Activated T-cell treated with anti-CD3 and anti-CD28 coated beads, Interleukin-2, amount 50 U/mL, for 1 hour (primary cell): ENCODE measurements at places on chromosomes 4 and X.

DNA sequence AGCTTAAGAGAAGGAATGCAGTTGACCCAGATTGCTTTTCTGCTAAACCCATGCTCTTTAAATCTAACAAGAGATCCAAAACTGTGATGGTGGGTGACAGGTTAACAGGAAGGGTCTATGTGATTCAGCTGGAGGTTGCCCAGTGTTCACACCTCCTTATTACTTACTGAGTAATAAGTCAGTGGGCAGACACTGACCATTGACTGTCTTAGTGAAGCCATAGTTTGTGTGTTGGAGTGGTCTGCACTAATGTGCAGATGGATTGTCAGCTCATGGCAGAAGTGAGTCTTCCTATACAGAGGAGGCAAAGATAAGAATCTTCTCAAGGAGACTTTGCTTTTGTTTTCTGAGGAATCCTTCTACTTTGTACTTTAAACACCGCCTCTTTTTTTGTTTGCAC is 15.2 kb upstream of the RUFY3 start:
- no peak for DNase-seq

DNA sequence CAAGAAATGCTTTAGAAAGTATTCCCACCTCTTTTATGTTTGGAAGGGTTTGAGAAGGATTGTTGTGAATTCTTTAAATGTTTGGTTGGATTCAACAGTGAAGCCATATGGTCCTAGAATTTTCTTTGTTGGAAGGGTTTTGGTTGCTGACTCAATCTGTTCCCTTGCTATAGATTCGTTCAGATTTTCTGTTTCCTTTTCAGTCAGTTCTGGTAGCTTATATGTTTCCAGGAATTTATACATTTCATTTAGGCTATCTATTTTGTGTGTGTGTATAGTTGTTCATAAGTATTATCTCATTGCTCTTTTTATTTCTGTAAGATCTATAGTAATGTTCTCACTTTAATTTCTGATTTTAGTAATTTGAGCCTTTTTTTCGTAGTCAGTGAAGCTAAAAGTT is 114.4 kb downstream of the MSN start:
- no peak for DNase-seq

DNA sequence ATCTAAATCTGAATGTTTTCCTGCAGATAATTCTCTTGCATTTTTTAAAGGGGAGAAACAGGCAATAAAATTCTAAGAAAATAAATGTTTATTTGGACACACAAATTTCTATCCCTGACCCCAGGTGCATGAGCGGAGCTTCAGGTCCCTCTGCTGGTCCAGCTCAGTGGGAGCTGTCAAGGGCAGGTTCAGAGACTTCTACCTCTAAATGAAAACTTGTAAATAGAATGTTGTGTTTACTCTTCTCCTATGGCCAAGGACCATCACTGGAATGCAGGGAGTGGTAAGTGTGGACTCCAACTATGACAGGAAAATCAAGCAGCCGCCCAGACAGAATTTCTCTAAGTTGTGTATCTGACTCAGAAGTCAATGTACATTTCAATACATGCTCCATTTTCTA is 148.6 kb upstream of the TTC29 start:
- no peak for DNase-seq

- no peak for DNase-seq
Measured at GRCh38 chrX:11665168-11666111, at the start of gene ARHGAP6. ARHGAP6 (minus strand) TSS chrX:11665920; CDS start chrX:11664828, 1,092 bp downstream.

DNA sequence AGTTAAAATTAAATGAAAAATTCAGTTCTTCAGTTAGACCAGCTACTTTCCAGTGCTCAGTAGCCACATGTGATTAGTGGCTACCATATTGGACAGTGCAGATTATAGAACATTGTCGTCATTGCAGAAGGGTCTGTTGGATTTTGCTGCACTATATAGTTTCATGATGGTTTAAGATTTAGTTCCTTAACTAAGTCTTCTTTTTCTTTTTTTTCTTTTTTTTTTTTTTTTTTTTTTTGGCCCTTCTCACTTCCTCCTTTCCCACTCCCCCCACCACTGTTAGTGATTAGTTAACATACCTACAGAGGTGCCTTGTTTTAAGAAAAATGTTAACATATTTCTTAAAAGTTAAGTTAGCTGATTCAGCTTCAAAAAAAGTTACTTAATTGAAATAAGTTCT is 9.0 kb downstream of the RAB9A start:
- DNase-seq: no peak

- no peak for DNase-seq
Measured at GRCh38 chr4:26104056-26104685, 190.2 kb downstream of the SMIM20 start.

DNA sequence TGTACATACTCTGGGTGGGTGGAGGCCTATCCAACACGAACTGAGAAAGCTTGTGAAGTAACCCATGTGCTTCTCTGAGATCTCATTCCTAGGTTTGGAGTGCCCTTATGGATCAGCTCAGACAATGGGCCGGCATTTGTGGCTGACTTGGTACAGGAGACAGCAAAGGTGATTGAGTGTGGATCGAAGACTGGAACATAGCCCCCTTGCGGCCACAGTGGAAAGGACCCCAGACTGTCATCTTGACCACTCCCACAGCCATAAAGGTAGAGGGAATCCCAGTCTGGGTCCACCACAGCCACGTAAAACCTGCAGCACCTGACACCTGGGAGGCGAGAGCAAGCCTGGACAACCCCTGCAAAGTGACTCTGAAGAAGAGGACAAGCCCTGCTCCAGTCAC is 598.0 kb upstream of the AADAT start:
- DNase-seq: no peak

- no peak for DNase-seq
Measured at GRCh38 chr4:157984285-157984911, 188.4 kb downstream of the GASK1B start.

- DNase-seq: no peak
Measured at GRCh38 chr4:10079912-10080588, 36.5 kb downstream of the WDR1 start.

GRCh38 chr4:106687026-106687425 is 318.4 kb upstream of the GIMD1 start:
- DNase-seq: no peak

DNA sequence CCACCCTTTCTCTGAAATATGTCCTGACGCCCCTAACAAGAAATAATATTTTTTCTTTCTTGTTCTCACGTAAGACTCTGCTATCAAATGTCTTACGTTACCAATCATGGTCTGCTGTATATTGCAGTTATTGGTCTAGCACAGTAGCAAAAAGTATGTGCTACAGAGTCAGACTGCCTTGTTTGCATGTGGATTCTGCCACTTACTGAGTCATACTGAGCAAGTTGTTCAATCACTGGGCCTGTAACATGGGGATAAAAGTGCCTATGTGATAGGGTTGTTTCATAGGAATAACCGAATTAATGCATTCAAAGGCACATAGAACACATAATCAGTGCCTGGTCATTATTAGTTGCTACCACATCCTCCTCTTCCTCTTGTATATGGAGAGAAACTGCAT is 14.1 kb downstream of the RPGR start:
- DNase-seq: no peak

- DNase-seq: no peak
Measured at GRCh38 chr4:94329933-94330332, 12.7 kb downstream of the HPGDS start.

GRCh38 chr4:184165291-184165690 is 52.4 kb downstream of the ENPP6 start:
- no peak for DNase-seq

DNA sequence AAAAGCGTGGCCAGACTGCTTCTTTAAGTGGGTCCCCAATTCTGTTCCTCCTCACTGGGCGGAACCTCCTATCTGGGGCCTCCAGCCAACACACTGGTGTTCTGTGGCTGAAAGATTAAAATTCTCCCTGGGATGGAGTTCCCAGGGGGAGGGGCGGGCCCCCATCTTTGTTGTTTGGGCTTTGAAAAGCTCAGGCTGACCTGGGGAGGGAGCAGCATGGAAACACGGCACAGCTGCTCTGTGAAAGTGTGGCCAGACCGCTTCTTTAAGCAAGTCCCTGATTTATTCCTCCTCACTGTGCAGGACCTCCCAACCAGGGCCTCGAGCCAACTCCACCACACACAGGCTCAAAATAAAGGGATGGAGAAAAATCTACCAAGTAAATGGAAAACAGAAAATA is 219.5 kb downstream of the TMEM47 start:
- DNase-seq: no peak

DNA sequence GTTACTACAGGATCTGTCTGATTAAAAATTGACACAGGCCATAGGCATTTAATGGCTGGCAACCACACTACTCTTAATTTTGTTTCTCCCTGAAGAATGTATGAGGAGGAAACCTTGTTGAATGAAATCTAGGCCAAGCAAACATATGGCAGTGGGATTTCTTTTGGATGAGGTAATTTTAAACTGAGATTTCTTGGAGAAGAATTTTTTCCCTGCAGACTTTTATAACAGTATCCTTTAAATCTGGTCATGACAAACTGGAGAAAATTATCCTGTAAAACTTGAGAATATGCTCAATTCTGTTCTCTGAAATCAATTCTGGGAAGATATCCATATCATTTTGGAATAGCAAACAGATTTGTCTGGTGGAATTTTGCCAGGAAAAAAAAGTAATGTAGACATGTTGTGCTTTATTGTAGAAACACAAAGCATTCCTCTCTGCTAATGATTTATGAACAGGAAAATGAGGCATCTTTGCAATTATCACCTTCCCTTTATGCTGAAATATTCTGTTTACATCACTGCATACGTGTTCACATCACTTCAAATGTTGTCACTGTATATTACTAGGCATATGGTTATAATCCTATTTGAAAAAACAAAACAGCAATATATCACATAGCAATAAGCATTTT is 108.3 kb upstream of the ARSJ start:
- DNase-seq: no peak

DNA sequence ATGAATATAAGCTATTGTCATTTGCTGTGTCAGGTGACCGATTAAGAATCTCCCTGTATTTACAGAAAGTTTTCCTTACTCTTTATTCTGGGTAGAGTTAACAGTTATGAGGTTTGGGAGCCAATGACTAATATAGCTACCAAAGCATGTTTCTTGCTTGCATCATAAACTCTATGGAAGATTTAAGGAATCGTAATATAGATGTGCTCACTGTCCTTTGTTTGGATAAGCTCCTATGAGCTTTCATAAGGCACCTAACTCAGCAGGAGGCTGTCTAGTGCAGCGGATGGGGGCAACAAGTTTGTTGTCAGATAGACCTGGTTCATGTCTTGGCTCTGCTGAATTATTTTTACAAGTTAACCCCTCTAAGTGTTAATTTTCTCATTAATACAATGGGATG is 75.0 kb upstream of the PAQR3 start:
- DNase-seq: no peak

- DNase-seq: no peak
Measured at GRCh38 chrX:3445806-3446490, 99.5 kb upstream of the MXRA5 start.

DNA sequence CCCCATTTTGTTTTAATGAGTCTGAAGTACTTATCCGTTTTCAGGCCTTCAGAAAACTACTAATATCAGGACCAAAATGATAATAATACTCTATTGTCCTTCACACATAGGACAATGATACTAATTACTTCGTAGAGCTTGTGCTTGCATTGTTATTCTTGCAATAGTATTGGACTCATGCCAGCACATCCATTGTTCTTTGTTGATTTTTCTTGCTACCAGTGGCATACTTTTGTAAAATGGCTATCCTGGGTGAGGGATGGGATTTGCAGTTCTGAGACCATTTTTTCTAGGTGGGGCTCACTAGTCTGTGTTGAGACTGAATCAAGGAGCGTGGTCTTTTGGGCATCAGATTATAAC is 195.3 kb downstream of the MAML3 start:
- no peak for DNase-seq

- no peak for DNase-seq
Measured at GRCh38 chr4:188110741-188111471, 1.5 kb upstream of the TRIML2 start.
